ENCODE measurements at places on chromosomes 1 and 21. TPM values are rescaled to one million over a fixed set of nuclear protein-coding genes. Genes with fewer than 3 reads are reported as not detected.

GRCh38 chr1:64877151-64877550 lies 89.2 kb downstream of the JAK1 start:
- no peak for DNase-seq

GRCh38 chr1:15296585-15297321 lies 49.7 kb downstream of the FHAD1 start:
- no peak for DNase-seq

- DNase-seq, result no peak
Measured at GRCh38 chr1:221644663-221645258, 97.1 kb downstream of the DUSP10 start.

DNA sequence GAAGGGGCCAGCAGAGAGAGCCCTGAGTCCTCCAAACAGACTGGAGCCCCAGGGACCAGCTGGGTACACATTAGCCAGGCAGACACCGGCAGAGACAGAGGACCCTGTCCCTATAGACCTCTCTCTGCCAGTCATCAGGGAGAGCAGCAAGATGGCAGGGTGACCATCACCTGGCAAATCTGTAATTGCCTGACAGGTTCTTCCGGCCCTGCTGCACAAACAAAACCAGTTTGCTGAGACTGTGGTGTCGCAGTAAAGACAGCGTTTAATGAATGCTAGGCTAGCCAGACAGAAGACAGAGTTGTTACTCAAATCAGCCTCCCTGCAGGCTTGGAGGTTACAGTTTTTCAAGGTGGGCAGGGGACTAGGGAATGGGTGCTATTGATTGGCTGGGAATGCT lies 618.9 kb downstream of the NPHP4 start:
- DNase-seq, result no peak

- DNase-seq, result no peak
Measured at GRCh38 chr1:226121049-226121586, 58.6 kb downstream of the H3-3A start.

GRCh38 chr1:63904826-63905225 lies 131.0 kb downstream of the ROR1 start:
- DNase-seq, result no peak

GRCh38 chr1:47623557-47623940 lies 185.7 kb downstream of the FOXD2 start:
- DNase-seq, result no peak

- DNase-seq, result no peak
Measured at GRCh38 chr1:205453466-205453865, 2.4 kb downstream of the BLACAT1 start.

GRCh38 chr1:221711063-221711577 lies 30.8 kb downstream of the DUSP10 start:
- DNase-seq, result peak; percentile 78

GRCh38 chr1:167717351-167717750 lies 4.4 kb upstream of the MPZL1 start:
- no peak for DNase-seq

GRCh38 chr1:112674986-112675727 lies 698 bp downstream of the MOV10 start:
- peak; percentile 71 for DNase-seq

DNA sequence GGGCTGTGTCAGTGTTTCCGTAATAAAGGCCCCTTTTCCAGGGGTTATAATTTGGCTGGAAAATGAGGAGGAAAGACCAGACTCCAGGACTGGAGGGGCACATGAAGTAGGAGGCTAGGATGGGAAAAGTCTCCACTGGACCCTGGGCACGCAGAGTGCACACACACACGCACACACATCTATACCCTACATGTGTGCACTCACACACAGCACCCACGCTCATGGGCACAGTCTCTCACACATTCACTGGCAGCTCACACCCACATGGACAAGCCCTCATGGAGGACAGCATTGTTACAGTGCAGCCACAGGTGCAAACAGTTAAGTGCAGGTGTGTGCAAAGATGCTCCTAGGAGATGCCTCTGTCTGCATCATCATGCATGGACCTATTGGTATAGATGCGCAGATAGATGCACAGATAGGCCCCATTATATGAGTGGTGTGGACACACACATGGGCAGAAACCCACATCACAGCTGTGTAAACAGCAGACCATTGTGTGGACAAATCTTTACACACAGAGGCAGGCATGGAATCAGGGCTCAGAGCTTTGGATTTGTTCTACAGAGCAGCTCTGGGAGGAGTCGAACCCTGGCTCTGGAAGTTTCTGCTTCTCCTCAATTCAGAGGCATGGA lies 9.1 kb upstream of the RUNX3 start:
- DNase-seq, result no peak

DNA sequence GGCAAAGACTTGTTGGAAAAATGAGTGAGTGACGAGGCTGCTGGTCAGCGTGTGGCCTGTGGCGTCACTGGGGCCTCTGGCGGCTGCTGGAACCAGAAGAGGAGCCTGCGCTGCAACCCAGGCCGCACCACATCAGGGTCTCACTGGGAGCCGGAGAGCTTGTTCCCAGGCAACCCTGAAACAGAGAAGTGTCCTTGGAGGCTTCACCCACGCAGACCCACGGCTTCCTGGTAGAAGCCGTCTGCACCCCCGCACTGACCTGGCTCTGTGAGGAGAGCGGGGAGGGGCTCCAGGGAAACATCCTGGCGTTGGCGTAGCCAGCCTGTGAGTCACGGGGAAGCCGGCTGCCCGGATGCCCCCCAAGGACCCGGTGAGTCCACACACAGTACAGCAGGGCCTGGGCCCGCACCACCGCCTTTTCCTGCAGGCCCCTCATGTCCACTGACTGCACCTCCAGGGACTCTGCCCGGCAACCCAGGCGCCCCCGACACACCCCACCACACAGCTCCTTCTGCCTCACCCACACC lies 57.4 kb downstream of the COL6A1 start:
- DNase-seq, result peak; percentile 74

DNA sequence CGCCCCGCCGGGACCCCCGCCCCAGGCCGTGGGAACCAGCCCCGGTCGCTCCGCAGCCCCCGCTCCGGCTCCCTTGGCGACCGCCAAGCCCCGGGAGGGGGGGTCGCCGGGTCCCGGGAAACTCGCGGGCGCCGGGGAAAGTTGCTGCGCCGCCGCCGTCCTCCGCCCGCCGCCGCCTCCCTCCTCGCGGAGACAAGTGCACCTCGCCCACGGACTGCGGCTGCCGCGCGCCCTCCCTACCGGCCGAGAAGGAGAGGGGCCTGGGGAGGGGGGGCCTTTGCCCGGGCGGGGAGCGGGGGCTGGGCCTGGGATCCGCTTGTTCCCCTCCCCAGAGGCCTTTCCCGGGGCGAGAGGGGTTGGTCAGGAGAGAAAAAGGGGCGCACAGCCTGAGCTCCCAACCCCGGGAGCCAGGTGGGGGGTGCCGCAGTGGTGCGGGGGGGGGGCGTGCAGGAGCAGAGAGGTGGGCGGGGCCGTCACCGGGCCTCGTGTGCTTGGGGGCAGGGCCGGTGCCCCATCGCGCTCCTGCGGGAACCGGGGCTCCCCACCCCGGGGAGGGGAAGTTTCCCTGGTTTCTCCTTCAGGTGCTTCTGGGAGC lies 592 bp downstream of the AGRN start:
- DNase-seq, result peak; percentile 32

- DNase-seq, result peak; percentile 31
Measured at GRCh38 chr1:98323906-98324358, 337.6 kb upstream of the SNX7 start.

DNA sequence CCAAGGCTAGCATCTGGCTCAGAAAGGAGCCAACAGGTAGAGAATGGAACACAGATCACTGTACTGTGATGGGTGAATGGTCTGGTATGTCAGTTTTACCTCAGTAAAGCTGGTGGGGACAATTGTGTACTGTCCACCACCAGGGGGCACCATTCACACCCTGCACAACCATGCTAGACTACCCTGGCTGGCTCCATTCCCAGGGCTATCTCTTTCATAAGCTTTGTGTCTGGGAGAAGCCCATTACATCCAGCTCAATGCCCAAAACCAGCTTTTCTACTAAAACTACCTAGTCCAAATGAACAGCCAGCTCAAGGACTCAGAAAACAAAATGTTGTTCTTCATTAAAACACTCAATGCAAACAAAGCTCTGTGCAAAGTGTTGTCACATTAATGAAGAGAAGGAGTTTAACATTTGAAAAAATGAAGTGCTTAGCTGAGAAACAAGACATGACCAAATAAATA lies 62.0 kb upstream of the RASAL2 start:
- peak; percentile 86 for DNase-seq

GRCh38 chr1:224267925-224268324 lies 62.0 kb downstream of the NVL start:
- DNase-seq, result no peak

DNA sequence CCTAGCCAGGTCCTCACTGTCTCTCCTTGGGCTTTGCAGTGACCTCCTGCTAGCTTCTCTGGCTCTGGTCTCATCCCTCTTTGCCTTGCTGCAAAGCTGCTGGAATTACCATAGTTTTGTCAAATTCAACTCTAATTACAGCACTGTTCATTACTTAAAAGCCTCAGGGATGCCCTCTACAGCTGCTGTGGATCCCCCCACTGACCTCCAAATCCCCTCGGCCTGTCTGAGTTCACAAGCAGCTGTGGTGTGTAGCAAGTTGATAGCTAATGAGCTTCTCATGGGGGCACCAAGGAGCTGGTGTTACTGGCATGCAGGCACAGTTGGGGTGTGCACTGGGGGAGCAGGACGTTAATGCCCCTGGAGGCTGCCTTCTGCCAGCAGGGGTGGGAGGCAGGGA lies 24.8 kb downstream of the NIPAL3 start:
- DNase-seq, result no peak

- DNase-seq, result peak; percentile 75
Measured at GRCh38 chr1:115530407-115530806, 111.4 kb upstream of the VANGL1 start.

GRCh38 chr1:118920124-118920717 lies 67.9 kb downstream of the TBX15 start:
- DNase-seq, result peak; percentile 86

GRCh38 chr1:224348137-224348536 lies 8.5 kb upstream of the CNIH4 start:
- DNase-seq, result no peak

NFASC gene
- 1.8 TPM for polyA plus RNA-seq

CCDC27 gene
- 0.08 TPM for polyA plus RNA-seq

SUSD4 gene
- polyA plus RNA-seq, result 2.6 TPM

ATPAF1 gene
- 56.3 TPM for polyA plus RNA-seq

FCRL6 gene
- 0.17 TPM for polyA plus RNA-seq

HSF2BP gene
- polyA plus RNA-seq, result 0.93 TPM

SPATA21 gene
- polyA plus RNA-seq, result 0.24 TPM

VCAM1 gene
- 5.8 TPM for polyA plus RNA-seq

BATF3 gene
- polyA plus RNA-seq, result 1.8 TPM

All from muscle of leg (tissue), 16 donors.